ENCODE measurements at places on chromosomes 4 and X.

GRCh38 chr4:38313175-38313574, 350.8 kb upstream of the KLF3 start:
- DNase-seq, result no peak

DNA sequence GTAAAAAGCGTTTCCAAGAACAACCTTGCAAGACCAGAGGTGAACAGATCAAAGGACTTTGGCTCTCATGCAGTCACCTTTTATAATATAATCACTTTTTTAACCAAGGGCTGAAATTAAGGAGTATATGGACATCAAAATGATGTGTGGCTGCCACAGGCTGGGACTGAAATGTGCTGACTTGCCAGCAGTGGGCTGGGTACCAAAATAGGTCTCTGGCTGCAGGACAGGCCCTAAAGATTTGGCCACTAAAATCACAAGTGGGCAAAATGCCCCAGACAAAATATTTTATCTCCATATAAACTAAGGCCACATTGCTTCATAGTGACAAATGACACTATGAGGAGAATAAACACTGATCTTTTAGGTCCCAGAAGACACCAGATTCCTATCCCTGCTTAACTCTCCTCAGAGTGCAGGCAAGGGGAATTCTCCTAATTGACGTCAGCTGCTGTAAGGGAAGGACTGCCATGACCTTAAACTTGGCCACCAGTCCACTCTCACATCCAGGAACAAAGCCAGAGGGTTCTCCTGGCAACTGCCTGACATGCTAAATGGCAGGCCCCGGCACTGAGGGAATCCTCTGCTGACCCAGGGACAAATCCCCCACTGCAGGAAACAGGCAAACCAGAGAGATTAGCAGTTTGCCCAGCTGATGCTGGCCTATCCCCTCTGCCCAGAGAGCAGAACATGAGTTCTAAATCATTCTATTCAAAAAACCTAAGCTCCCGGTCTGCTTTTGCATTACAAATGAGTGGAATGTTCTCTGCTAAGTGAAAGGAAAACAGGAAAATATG, 155.8 kb downstream of the PPP3CA start:
- DNase-seq, result no peak

- DNase-seq, result no peak
Measured at GRCh38 chr4:8737075-8737474, 134.6 kb downstream of the HMX1 start.

DNA sequence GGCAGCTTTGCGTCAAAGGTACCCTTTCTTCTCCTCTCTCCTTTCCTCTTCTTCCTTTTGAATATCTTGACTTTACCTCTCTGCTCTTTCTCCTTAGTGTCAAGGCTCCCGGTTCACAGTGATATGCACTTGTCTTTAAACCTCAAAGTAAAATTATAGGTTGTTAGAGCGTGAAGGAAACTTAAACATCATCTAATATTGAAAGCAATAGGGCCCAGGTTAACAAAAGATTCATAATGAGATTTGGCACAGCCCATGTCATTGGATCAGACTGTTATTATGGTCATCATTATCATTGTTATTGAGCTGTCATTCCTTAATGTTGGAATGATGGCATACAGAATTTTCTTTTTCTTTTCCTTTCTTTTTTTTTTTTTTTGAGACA, 32.5 kb downstream of the FTHL17 start:
- no peak for DNase-seq

DNA sequence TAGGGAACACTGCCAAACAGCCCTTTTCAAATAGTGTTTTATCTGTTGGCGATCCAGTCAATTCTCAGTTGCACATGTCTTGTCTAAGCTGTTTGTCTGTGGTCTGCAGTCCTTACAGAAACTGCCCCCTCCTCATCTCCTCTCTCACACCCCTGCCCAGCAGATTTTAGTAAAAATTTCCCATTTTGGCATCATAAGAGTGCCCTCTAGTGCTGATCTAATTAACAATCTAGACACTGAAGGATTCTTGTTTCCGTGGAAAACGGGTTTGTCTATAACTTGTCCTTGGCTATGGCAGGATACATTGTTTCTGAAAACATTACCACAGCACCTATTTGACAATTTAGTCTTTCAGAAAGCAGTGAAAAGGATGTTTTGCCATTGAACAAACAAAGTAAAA, 227.2 kb upstream of the MBNL3 start:
- DNase-seq, result no peak

DNA sequence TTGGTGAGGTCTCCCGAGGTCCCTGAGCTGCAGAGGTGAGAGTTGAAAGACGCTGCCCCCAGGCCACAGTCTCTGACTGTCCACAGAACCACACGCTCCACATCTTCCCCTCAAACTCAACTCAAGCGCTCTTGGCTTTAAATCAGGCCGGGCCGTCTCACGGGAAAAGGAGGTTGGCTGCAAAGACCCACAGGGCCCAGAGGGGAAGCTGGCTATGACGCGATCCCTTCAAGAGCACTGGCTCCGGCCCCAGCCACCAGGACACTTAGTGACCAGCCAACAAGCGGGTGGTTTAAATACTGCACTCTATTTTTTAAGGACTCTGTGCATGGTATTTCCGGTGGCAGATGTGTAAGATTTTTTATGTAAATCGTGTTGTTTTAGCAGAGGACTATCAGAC, 19.9 kb downstream of the LRPAP1 start:
- no peak for DNase-seq

GRCh38 chr4:122766950-122767349, 34.4 kb downstream of the BBS12 start:
- peak; percentile 74 for DNase-seq

GRCh38 chr4:3853388-3854035, 87.3 kb downstream of the ADRA2C start:
- no peak for DNase-seq

DNA sequence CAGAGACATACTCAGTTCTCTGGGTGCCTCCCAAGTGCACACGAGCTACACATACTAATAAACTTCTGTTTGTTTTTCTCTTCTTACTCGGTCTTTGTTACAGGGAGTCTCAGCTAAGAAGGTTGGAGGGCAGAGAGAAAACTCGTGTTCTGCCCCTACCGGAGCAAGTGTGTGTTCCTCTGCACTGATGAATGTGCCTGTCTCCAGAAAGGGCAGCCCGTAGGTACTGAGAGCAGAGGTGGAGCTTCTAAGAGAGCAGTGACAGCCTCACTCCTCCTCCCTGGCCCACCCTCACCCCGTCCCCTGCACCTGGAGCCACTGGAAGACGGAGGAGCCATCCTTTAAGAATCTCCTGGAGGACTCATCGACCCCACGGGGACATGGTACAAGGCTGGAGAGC, 67.6 kb downstream of the MTNR1A start:
- DNase-seq, result no peak

DNA sequence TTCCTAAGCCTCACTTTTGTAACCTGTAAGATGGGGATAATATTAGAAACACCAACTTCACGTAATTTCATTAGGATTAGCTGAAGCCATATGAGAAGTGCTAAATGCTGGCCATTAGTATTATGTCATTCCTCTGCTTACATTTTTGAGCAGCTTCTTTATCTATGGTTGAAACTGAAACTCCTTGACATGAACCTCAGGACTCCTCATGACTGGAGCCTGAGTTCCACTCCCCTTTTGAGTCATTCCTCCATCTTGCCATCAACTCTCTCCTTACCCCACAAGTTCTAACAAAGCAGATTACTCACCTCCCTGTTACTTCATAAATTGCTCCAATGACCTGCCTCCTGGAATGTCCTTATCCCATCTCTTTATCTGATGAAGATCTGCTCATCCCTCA, 123.2 kb upstream of the KCNIP4 start:
- DNase-seq, result no peak
